Activated naive CD4-positive, alpha-beta T cell (primary cell): ENCODE measurements at places on chromosomes 16 and 17.

DNA sequence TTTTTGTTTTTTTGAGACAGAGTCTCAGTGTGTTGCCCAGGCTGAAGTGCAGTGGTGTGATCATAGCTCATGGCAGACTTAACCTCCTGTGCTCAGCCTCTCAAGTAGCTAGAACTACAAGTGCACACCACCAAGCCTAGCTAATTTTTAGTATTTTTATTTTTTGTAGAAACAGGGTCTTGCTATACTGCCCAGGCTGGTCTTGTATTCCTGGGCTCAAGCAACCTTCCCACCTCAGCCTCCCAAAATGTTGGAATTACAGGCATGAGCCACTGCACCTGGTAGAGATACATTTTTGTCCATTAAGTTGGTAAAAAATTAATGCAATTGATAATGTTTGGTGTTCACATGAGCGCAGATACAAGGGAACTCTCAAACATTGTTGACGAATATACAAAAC, 22.2 kb upstream of the SRCIN1 start:
- DNase-seq, result no peak

- no peak for DNase-seq
Measured at GRCh38 chr17:78275355-78275754, 43.9 kb downstream of the TMEM235 start.

DNA sequence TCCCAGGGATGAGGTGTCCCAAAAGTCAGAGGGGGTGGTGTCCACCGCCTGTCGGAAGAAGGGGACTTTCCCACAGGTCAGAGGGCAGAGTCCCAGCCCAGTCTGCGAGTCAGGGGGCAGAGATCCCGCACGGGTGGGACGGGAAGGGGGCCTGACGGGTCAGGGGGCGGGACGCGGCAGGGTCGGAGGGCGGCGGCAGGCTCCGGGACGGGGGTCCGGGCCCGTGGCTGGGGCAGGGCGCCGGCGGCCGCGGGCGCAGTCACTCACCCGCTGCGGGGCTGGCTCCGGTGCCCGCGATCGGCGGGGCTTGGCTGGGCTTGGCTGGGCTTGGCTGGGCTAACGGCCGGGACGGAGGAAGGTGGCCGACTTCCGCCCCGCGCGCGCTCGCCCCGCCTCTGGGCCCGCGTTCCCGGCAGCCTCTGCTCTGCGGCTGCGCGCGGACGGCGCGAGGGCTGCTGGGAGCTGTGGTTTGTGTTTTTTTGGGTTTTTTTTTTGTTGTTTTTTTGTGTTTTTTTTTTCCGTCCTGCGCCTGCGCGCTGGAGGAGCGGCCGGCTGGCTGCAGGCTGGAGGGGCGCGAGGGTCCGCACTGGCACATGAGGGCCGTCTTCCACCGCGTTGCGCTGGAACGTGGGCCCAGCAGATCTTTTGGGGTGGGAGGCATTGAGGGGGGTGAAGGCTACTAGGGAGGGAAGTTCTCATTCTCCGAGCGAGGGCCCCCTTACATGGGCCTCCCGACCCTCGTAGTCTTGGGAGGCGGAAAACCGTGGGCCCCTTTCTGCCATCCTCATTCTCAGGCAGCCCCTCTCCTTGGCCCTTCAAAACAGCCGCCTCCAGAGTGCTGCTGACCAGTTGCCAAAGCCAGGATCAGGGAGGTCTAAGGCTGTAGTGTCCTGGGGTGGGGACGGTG, at the start of gene CANT1:
CANT1 (minus strand) TSS at position 368 of the 907 bp plus-strand sequence. CDS start 12,142 bp downstream, outside the sequence.
- DNase-seq, result peak; percentile 66

DNA sequence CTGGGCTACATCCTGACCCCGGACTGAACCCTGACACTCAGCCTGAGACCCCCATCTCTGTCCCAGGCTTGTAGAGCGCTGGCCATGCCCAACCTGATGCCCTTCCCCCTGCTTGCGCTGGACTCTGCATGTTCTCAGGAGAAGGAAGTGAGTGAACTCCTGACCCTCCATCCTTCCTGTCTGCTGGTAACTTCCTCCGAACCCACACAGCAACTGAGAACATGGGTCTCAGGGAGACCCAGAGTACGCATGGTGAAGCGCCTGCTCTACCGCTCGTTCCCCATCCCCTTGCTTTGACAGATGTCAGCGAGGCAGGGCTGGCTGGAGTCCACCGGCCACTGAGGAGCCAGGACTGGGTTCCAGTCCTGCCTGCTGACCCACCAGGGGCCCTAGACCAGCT, 6.1 kb downstream of the CAMKK1 start:
- DNase-seq, result no peak

DNA sequence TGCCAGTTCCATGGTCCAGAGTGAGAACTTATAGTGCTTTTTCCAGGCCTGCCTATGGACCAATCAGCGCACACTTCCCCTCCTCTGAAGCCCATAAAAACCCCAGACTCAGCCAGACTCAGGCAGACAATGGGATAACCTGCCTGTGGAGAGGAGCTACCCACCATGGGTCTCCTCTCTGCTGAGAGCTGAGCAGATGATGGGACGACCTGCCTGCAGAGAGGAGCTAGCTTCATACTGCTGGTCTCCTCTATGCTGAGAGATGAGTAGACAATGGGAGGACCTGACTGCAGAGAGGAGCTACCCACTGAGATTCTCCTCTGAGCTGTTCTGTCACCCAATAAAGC, 144.7 kb downstream of the MYO1D start:
- DNase-seq, result no peak

DNA sequence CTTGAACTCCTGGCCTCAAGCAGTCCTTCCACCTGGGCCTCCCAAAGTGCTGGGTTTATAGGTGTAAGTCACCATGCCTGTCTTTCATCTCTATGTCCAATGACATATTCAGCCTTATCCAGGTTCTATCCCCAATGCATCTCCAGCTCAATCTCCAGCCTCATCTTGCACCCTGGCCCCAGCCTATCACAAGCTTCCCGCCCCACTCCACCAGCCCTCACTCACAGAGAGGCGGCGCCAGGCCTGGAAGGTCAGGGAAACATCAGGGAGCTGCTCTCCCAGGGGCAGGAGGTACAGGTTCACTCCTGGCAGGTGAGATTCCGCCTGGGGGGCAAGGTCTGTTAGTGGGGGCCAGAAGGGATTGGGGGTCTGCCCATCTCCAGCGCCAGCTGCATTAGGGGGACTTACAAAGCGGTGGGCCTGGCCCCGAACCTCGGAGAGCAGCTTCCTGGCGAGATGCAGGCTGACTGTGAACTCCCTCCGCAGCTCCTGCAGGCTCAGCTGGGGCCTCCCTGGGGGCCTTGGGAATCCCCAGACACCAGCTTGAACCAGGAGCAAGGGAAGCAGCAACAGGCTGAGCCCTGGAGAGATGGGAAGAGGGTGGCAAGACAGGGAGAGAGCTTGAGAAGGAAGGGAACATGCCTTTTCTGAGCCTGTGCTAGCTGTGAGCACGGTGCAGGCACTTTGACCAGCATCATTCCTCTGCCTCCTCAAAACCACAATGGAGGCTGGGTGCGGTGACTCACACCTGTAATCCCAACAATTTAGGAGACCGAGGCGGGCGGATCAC, 3.0 kb downstream of the IL27 start:
- no peak for DNase-seq

- DNase-seq, result no peak
Measured at GRCh38 chr17:52419229-52419641, 260.7 kb upstream of the CA10 start.

- no peak for DNase-seq
Measured at GRCh38 chr16:593406-593805, 3.5 kb downstream of the RAB40C start.

DNA sequence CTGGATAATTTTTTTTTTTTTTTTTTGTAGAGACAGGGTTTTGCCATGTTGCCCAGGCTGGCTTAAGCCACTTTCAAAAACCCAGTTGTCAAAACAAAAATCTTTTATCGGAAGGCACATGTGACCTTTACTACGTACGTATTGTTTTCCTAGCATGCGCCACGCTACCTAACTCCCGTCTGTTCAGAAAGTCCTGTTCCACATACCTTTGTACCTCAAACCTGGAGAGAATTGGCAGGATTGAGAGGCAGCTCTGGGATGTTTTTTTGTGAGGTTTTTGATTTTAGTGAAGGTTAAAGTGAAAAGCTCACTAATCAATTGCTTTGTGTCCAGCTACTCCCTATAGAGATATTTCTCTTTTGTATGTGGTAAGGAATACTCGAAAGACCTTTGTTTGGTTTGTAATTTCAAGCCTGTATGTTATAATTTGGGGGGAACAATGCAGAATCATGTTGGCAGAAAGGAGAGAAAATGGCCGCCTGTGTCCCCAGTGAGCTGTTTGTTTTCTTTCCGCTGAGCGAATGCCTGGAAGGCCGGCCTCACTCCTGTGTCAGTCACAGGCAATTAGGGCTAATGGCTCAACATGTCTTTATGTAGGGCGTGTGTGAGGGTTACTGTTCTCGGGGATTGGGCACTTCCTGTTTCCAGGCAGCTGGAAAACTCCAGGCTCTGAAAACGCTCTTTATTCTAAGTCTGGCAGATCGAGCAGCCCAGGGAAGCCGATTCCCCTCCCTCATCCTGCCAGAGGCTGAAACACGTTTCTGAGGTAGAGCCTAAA, 60.8 kb upstream of the CLEC18A start:
- no peak for DNase-seq

DNA sequence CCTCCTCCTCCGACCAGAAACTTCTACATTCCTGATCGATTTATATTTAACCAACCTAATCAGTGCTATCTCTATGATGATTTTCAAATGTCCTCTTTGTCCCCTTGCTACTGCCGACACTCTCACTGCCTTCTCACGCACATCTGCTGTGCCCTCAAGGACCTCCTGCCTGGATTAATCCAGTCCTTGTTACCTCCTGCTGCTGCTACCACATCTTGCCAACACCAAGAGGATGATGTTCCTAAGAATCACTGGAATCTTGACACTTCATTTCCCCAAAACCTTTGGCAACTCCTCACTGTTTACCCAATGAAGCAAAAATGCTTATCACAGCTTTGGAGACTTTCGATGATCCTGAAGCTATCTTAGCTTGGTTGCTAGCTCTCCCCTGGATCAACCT, 287.3 kb upstream of the AXIN2 start:
- no peak for DNase-seq

DNA sequence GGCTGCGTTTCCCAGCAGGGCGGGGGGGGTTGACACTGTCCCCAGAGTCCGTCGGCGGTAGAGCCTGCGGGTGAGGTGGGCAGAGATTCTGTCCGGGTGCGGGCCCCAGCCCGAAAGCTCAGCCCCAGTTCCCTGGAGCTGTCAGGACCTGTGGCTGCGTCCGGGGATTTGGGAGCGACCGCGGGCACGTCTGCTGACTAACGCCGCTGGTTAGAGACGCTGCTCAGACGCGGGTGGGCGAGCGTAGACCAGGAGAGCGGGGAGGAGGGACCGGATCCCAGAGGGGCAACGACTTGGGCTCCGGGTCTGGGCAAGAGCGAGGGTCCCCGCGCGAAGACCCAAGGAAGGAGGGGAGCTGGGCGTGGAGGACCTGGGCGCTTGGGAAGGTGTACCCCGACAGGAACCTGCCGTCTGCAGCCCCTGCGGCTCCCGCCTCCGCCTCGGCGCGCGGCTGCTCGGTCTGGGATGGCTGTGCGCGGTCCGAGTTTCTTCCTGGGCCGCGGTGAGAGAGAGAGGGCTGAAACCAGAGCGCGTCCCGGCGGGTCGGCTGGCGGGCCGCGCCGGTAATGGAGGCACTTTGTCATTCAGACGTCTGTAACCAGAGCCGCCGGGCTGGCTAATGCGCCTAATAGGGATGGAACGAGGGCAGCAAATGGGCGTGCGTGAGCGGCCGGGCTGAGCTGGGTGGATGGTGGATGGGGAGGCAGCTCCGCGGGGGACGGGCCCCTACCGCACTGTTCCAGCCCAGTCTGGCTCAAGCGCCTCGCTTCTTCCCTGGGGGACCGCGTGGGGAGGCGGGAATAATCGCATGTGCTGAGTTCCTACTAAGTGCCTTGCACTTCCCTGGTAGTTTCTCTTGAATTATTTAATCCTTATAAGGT, 2.3 kb downstream of the NGFR start:
- DNase-seq, result no peak

GRCh38 chr16:54862529-54862928, 68.1 kb upstream of the IRX5 start:
- DNase-seq, result no peak

DNA sequence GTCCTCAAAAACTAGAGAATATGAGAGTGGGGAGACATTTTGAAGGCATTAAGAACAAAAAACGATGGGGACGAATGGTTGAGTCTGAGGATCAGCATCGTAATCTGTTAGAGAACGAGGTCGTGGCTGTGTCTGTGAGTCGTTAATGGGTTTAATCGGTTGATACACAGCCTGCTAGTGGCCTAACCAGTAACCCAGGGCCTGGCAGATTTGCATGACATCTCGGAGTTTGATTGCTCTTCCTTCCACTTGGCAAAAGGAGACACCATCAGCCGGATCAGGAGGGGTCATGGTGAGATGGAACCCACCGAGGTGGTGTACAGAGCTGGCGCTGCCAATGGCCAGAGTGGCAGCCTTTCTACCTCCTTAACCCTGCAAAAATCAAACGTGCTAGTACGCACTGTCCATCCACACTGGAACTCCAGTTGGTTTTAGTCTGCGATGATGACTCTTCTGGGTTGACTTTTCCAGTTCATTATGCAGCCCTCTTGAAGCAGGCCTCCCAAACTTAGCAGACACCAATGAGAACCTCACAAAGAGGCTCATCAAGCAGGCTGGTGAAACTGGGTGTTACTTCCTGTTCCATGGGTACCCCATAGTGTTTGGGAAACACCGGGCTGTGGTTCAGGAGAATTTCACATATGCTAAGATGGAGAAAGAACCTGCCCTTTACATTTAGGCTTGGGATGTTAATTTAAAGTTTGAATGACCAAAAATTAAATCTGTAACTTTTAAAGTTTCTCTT, 4.1 kb downstream of the HS3ST3B1 start:
- DNase-seq, result no peak

- no peak for DNase-seq
Measured at GRCh38 chr17:9052921-9053320, 31.6 kb downstream of the NTN1 start.

GRCh38 chr16:2842340-2843000, 12.4 kb downstream of the ZG16B start:
- peak; percentile 52 for DNase-seq

- no peak for DNase-seq
Measured at GRCh38 chr17:19461116-19461515, 50.1 kb downstream of the RNF112 start.

DNA sequence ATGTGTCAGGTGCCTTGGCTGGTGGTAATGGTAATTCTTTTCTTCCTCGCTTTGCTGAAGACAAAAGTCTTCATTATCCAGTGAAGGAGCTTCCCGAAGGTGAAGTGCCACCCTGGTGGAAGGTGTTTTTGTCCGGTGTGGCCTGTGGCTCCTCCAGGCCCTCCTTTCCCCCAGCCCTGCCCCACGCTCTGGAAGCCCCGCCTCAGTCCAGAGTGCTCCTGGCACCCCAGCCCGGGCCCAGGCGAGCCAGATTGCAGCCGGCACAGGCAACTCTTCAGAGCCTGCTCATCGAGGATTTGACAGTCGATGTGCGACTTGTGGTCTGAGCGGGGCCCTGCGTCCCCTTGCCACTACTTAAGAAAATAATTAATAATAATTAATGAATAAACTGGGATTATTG, 93.7 kb downstream of the MGAT5B start:
- no peak for DNase-seq

- no peak for DNase-seq
Measured at GRCh38 chr17:34728771-34729310, 149.5 kb downstream of the TMEM132E start.

GRCh38 chr17:19531780-19532501, 1.7 kb upstream of the SLC47A1 start:
- DNase-seq, result no peak
